Psoas muscle (tissue), 8 donors: ENCODE measurements at places on chromosomes 12 and 14.

DNA sequence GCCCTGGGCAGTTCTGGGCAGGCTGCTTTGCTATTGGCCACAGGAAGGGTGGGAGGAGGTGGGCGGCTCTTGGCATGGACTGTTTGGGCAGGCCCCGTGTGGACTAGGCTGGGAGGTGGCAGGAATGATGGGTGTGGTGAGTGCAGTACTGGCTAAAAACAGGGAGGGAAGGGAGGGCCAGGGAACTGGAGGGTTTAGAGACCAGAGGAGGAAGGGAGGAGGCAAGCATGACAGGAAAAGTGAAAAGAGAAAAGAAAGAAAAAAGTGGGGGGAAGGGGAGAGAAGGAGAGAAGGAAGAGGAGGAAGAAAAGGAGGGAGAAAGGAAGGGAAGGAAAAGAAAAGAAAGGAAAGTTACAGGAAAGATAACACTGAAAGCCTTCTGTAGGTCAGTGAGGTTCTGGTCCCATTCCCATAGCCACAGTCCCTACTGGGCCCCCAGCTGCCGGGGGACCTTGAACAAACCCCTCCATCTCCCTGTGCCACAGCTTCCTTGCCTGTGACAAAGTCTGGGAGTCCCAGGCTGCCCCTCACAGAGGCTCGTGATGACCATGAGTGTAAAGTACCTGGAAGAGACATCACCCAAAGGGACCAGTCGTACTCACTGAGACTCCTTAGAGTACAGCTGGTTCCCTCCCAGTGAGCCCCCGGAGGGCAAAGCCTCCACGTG is 1.1 kb upstream of the C14orf132 start:
- DNase-seq, result peak; percentile 64

DNA sequence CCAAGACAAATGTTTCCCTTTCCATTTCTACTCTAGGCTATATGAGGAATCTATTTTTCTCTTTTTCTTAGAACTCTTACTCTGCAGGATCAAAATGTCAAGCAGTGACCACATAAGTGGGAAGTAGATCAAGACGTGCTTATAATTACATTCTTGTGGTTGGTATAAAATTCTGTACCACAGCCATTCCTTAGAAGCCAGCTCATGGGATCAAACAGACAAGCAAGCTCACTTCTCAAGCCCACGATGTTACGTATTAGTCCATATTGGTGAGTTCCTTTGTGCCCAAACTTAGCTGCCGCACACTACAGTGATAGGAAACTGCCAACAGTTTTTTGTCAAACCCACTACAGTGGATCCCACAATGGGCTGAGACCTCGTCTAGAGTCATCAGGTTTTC is 53.4 kb downstream of the IFNG start:
- no peak for DNase-seq

DNA sequence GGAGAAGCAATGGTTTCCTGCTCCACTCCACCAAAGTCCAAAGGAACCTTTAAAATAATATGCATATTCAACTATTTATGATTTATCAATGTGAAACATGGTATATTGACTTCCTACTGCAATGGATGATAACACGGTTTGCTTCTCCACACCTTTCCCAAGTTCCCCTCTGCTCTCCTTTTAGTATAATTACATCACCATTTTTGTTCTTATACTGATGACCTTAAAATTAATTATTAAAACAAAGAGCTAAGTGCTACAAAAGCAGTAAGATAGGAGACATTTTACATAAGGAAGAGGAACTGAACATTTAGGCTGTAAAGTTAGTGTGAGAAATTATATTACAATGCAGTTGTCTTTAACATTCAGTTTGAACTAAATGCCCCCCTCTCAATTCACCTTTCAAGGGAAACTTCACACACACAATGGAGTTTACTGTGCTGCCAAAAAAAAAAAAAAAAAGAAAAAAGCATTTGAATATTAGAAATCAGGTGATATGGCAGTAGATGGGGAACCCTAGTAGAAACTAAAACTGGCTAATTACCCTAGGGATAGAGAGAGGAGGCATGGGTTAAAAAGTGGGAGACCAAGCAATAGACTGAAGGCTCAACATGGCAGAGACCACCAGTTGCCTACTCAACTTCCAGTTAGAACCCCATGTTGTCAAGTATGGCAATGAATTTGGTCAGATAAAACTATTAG is 37.1 kb upstream of the STK38L start:
- DNase-seq, result no peak

DNA sequence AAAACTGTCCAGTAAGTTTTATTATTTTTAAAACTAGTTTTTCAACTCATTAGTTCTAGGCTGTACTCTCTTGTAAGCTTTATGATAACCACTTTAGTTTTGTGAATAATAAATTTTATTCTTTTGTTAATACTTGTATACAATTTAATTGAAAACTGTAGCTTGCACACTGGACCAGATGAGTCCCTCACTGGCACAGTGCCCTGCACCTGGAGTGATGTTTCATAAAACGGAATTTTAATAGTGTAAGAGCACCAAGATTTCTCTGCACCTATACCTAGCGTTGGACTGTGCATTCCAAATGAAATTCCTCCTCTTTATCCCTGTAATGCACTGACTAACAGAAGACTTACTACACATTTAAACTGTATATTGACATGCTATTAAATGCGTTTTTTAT is 80.8 kb downstream of the PRIMA1 start:
- no peak for DNase-seq

- no peak for DNase-seq
These were observed 4.6 kb upstream of the A2ML1 start for GRCh38 chr12:8817856-8818255.

- peak; percentile 40 for DNase-seq
These were observed 19.9 kb downstream of the HRK start for GRCh38 chr12:116861320-116861719.

GRCh38 chr14:71514941-71515919 is 417.0 kb upstream of the RGS6 start:
- DNase-seq, result no peak

GRCh38 chr14:92945544-92945943 is 22.6 kb downstream of the CHGA start:
- no peak for DNase-seq

DNA sequence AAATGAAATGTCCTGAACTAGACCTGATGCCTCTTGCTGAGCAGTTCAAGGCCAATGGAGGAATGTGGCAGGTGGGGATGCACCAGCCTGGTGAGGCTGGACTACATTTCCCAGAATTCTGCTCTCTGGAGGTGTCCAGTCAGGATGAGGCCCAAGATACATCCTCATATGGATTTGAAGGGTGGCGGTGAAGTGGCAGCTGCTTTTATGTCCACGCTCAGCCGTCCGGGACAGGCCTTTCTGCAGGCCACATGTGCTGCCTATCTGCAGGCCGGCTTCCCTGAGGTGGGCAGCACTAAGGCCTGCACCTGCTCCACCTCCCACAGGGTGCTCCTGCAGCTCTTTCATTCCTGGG is 230.2 kb downstream of the BCL11B start:
- no peak for DNase-seq

DNA sequence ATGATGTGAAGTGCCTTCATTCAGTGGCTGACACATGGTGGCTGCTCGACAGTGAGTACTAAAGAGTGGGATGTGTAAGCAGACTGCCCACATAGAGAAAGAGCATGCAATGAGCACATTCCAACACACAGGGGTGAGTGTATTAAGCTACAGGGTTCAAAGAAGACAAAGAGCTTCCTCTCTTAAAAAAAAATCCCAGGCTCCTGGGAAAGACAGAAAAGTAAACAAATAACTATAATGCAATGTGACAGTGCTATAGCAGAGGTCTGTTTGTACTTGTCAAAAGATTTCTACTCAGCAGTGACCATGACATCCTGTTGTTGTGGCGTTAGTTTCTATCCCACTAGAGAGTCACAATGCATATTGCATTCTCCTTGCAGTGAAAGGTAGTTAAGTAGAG is 12.4 kb upstream of the PCNX1 start:
- no peak for DNase-seq

- DNase-seq, result no peak
These were observed 19.7 kb downstream of the AREL1 start for GRCh38 chr14:74693191-74693590.

GRCh38 chr12:56271031-56271430 is 4.3 kb downstream of the COQ10A start:
- DNase-seq, result no peak

DNA sequence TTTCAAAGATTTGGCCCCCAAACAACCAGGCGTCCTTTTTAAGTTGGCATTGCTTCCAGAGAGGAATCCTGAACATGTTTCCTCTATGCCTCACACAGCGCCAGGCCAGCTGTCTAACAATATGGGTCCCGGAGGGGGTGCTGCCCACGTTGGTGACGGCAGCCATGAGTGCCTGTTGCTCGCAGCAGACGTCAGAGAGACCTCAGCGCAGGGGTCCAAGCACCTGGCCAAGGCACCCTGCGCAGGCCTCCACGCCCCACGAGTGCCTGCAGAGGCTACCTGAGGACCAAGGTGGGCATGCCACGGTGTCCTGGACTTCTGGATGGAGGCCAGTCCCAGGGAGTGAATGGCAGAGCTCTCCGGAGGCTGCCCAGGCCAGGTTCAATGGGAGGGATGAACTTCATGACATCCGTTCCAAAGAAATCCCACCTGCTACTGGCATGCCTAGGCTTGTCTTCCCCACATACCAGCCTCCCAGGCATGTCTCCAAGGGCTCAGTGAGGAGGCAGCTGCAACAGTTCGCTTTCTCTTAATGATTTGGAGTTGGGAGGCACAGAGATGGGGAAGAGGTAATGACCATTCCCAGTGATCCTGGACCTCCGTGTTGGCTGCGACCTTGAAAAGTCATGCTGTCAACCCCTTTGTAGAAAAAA is 11.6 kb upstream of the FOXN3 start:
- peak; percentile 72 for DNase-seq

- peak; percentile 88 for DNase-seq
These were observed 31.3 kb downstream of the ACTN1 start for GRCh38 chr14:68947802-68948201.

DNA sequence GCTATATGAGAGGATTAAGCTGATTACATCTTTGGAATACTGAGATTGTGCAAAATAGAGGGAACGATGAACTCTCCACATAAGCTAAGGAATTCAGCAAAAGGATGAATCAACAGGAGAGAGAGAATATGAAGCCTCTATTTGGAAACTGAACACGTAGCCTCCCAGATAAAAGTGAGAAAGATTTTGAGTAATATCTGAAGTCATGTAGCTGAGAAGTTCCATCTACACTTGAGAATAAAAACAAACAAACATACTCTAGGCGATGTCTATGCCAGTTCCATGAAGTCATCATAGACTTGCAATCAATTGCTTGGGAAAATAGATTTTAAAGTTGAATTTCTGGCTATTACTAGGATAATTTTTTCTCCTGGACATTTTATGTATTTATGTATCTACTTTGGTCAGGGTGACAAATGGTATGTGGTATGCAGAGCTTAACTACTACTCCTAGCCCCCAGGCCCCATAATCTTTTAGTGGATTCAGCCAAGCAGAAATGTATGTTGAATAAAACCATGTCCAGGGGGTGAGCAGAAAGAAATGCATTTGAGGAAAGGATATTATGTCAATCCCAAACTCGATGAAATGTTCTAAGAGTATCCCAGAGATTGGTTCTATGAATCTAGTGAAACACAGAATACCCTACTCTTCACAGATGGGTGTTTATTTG is 627.4 kb downstream of the DIO2 start:
- DNase-seq, result no peak

- DNase-seq, result no peak
These were observed 17.4 kb upstream of the KCNH3 start for GRCh38 chr12:49521389-49521788.

DNA sequence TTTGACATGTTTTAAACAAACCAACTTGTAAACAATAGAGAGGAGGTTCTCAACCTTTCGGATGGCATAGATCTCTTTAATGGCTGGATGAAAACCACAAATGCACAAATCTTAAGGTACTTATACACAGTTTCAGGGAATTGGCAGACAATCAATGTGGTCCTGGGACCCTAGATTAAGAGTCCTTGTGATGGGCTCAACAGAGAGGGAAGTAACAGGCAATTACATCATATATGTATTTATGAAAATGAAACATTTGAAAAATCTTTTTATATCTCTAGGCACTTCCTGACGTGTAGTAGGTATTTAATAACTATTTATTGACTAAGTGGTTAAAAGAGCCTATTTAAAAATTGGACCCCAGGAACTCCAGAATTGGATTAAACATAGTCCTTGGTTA is 897 bp downstream of the ACTR10 start:
- DNase-seq, result no peak

DNA sequence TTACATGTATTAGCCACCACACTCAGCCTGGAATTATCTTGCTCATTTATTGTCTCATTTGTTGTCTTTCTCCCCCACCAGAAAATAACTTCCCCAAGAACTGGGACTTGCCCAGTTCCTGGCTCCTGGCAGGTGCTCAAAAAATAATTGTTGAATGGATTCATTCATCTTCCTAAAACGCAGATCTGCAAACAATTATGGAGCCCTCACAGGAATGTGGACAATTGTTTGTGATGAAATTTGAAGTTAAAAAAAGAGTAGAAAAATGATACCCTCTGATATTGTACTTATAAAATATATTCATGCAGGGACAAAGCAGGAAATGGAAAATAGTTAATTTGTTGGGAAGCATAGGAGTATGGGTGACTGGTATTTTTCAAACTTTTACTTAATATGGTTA is 60.7 kb upstream of the MAP1LC3B2 start:
- no peak for DNase-seq

DNA sequence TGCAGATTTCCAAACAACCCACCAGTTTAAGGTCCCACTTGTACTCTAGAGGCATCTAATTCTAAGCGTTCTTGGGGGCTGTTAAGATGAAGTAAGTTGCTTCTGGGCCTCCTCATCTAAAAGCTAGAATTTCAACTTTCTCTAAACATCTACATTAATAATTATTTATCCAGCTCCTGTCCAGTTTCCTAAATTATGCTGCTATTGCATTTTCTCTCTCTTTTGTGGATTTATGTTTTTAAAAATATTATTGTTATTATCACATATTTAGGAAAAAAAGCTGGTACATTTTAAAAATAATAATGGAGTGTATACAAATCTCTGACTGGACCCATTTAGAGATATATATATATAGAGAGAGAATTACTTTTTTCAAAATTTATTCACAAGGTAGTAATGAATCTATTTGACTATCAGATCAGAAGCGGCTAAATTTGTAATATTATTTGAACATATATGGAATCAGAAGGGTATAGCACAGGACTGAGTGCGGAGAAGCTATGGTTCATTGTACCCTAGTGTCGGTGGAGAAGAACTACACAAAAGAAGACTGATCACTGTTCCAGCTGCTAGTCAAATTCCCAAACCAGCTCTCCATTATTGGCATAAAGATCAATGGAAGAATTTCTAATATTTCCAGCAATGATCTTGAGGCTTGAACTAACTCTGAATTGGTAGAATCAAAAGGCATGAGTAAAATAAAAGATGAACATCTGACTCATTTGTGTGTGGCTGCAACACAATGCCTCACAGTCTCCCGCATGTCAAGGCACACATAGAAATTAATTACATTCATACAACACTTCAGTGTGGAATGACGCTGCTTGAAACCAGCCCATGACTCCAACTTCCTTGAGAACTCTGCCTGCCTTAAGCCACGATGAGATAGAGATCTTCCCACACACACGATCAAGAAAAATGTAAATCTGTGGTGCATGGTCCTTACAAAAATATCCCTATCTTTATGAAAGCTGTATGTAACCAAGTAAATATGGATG is 433.4 kb upstream of the OR4E1 start:
- no peak for DNase-seq

- DNase-seq, result no peak
These were observed 244.0 kb upstream of the DAAM1 start for GRCh38 chr14:58944343-58944967.

GRCh38 chr12:31485571-31485970 is 105.4 kb downstream of the DENND5B start:
- DNase-seq, result no peak

- DNase-seq, result no peak
These were observed 892 bp downstream of the TCHP start for GRCh38 chr12:109900752-109901580.
